ENCODE measurements at places on chromosomes 7 and 10.
A peak's percentile ranks its signal among the peaks of the same experiment; 100 is the strongest.

- DNase-seq = no peak
These were observed 89.4 kb downstream of the CTNNA3 start for GRCh38 chr10:67606572-67606971.

DNA sequence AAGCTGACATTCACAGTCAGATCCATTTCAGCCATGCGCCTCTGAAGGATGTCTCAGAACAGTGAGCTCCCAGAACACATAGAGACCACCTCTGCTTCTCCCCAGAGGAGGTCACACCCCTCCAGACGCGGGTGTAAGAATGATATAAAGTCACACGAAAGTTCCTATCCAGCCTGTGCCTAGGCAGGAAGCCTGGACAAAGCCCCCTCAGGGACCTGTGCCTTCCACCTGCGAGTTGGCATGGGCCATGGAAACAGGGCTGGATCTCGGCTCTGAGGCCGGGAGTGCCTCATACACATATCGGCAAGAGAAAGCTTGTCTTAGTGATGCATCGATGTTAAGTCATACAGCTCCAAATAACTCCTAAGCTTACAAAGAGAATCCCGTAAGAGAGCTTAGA, 5.0 kb downstream of the VIPR2 start:
- DNase-seq = no peak

DNA sequence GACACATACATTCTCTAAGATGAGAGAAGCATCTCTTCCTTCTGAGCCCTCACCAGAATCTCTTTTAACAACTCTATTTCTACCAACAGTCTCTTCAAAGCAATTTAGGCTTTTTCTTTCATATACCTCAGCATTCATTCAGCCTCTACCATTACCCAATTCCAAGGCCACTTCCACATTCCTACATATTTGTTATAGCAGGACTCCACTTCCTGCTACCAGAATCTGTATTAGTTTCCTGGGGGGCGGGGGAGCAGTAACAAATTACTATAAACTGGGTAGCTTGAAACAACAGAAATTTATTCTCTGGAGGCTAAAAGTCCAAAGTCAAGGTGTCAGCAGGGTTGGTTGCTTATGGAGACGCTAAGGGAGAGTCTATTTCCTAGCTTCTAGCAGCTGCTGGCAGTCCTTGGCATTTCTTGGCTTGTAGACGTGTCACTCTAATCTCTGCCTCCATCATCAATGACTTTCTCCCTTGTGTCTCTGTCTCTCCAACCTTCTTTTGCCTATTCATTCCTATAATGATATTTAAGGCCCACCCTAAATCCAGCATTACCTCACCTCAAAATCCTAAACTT, 7.4 kb downstream of the PRPS1L1 start:
- no peak for DNase-seq

DNA sequence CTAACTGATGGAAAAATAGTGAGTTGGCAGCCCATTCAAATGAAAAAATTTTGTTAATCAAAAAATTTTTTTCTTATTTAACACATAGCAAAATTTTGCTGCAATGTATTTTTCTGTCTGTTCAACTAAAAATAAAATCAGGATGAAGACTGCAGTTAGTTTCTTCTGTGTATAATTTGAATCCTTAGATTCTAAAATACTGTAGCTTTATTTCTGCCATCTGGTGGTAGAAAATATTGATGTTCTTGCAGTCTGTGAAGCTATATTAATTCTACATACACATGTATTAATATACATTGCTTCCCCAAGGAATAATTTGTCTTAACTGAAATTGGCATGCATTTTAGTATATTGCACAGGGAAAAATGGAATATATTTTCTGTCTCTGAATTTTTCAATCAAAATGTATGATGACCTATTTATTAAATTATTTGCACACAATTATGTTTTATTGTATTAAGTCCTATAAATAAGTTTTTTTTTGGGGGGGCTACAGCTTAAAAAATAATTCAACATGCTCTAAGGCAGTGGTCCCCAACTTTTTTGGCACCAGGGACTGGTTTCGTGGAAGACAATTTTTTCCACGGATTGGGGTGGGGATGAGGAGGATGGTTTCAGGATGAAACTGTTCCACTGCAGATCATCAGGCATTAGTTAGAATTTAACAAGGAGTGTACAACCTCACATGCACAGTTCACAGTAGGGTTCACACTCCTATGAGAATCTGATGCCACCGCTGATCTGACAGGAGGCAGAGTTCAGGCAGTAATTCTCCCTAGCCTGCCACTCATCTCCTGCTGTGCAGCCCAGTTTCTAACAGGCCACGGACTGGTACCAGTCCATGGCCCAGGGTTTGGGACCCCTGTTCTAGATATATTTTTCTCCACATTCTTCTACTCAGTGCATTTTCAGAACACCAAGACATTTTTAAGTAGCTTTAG, 119.4 kb downstream of the GNAT3 start:
- peak; percentile 20 for DNase-seq

DNA sequence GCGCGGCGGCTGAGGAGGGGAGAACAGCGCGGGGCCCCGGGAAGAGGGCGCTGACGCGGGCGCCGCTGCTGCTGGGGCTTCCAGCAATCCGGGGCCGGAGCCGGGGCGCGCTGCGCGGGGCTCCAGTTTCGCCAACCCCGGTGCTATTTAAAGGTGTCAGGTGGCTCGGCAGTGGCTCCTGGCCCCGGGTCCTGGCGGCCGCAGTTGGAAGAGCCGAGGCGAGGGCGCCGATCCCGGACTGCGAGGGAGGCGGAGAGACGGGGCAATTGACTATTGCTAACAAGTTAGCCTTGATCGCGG, 347 bp downstream of the LBX1 start:
- no peak for DNase-seq
